ENCODE measurements at places on chromosomes 13 and 19.

- DNase-seq = peak; percentile 98
Measured at GRCh38 chr19:5719961-5720790, at the start of the genes CATSPERD and LONP1. Gene CATSPERD, plus strand, starts transcription at chr19:5720637. Its CDS starts 101 bp downstream, at chr19:5720738. Gene LONP1, minus strand, starts transcription at chr19:5720146. Its CDS starts 14 bp downstream, at chr19:5720132.

DNA sequence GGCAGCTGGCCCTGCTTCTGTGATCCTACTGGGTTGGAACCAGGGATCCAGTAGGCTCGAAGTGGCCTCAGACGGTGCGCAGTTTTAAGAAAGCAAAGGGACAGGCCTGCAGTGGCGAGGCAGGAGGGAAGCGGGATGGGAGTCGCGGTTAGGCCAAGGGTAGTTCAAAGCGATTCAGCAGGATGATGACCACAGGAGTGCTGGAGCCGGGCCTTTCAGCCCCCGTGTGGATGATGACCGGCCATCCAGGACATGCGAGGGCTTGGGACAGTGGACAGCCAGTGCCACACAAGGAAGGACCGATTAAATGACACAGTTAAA, 854 bp downstream of the RNASEH2B start:
- DNase-seq = no peak

- DNase-seq = no peak
Measured at GRCh38 chr13:49134305-49134704, 85.8 kb upstream of the MLNR start.

DNA sequence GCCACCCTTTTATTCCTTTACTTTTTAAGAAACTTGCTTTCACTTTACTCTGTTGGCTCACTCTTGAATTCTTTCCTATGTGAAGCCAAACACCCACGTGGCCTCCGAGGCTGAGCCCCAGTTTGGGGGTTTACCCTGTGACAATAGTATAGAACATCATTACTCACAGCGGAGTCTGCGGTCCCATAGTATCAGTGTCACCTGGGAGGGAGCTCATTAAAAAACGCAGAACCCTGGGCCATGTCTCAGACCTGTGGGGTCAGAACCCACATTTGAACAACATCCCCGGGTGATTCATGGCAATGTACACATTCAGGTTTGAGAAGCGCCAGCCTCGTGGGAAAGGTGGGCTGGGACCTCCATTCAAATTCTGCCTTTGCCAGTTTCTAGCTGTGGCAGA, 36.0 kb upstream of the UBL3 start:
- no peak for DNase-seq

DNA sequence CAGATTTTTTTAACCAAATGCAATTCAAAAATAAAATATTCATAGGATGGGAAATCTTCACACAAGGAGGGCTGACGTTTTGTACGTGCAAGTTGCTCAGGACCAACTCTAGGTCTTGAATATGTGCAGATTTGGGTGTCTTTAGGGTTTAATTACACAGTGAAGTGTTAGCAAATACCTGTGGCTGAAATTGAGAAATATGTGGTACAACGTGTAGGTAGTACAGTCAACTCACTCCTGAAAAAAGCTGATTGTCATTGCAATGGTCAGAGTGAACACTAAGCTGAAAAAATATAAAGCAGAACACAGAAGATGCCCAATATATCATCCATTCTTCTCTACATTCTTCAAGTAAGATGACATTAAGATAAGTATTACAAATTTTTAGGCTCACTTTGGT, 314.3 kb downstream of the SLITRK1 start:
- no peak for DNase-seq

- no peak for DNase-seq
Measured at GRCh38 chr19:30842926-30843325, 470.7 kb downstream of the ZNF536 start.

GRCh38 chr19:19179548-19180441, 9.7 kb upstream of the MEF2B start:
- DNase-seq = no peak

- no peak for DNase-seq
Measured at GRCh38 chr19:50419022-50419579, 363 bp downstream of the SPIB start.

DNA sequence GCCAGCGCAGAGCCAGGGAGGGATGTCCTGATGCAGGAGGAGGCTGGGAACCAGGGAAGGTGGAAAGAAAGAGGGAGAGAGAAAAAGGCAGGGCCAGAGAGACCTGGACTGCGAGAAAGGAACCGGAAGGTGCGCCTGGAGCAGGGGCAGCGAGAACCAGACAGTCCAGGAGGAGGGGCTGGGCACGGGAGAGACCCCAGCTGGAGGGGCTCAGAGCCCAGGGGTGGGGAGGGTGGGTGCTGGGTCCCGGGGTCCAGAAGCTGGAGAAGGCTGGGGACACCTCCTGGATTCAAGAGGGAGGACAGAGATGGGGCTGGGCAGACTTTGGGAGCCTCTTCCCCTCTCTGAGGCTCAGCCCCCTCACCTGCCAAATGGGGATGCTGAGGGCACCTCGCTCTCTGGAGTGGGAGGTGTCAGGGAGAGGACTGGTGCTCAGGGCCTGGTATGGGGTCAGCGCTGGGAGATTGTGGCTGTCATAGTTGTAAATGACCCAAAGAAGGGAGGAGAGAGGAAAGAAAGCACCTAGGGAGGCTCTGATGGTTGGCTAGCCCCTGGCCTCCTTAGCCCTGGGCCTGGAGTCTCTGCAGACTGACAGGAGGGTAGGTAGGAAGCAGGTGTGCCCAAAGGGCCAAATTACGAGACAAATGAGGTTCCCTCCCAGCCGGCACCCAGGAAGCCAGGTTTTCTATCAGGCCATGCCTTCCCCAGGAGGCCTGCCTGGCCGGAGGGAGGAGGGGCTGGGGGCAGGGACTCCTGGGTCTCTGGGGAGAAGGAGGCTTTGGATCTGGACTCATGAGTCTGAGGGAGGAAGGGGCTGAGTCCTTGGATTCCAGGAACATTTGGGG, 1.3 kb upstream of the SPACA6 start:
- no peak for DNase-seq

DNA sequence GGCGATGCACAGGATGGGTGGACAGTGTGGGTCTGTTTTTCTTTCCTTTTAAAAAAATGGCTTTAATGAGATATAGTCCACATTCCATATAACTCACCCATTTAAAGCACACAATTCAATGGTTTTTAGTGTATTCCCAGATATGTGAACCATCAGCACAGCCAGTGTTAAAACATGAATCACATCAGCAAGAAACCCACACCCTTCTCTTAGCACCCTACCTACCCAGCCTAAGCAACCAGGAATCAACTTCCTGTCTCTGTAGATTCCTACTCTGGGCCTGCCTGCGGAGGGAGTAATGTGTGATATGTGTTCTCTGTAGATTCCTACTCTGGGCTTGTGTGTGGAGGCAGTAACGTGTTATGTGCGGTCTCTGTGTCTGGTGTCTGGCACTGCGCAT, 11.9 kb downstream of the TMEM255B start:
- no peak for DNase-seq

GRCh38 chr13:35356572-35356971, 119.9 kb downstream of the MAB21L1 start:
- DNase-seq = no peak

- DNase-seq = no peak
Measured at GRCh38 chr19:3801412-3802096, 15.4 kb upstream of the MATK start.

- no peak for DNase-seq
Measured at GRCh38 chr13:94173312-94173854, 306.1 kb downstream of the DCT start.

GRCh38 chr13:98686270-98686669, 66.2 kb downstream of the SLC15A1 start:
- DNase-seq = no peak

DNA sequence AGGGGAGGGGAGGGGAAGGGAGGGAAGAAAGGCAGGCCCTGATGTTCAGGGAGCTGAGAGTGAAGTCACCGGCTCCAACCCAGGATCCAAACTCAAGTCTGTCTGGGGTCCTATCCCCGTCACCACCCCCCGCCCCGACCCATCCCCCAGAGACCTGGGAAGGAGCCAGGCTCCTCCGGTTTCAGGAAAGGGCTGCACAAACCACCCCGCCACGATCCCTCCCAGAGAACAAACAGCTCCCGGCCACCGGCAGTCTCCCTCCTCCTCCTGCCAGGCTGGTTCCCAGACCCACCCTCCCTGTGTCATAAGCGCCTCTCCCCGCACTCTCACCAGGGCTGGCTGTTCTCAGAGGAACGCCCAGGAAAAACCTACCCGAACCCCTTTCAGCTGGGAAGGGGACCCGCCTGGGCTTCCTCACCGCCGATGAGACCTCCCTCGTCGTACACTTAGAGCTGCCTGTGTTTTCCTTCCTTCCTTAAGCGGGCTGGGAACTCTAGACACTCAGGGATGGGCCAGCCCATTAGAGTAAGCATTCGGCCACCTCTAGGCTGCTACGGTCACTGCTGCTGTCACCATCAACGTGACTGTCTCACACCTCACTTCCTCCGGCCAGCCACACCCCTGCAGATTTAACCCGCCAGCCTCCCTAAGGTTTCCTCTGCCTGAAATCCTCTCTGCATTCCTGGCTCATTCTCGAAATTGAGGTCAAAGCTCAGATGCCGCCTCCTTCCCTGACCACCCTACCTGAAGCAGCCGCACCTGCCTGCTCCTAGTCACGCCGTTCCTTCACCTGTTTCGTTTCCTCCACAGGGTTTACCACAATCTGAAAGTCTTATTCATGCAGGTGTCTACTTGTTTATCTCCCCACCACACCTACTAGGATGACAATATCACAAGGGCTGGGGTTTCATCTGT, 6.3 kb upstream of the RDH13 start:
- no peak for DNase-seq

DNA sequence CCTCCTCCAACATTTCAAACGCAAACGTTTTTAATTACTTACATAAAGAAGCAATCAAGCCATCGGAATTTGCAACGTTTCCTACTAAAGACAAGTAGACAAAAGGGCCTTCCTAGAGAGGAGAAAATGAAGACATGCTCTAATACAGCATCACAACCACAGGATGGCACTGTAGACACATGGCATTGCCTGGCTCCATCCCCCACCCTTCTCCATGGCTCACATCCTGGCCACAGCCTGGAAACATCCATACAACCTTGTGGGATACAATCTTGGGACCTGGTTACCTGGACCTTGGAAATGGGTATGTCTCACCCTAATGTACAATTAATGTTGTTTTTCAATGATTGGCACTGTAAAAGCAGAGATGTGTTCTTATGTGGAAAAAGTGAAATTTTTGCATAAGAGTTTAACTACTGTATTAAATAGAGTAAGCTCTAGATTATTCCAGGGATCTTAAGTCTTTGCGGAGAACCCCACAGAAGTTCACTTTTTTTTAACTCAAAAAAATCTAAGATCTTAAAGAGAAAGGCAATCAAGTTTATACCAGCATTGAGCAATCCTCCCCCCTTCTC, 21.5 kb downstream of the EBPL start:
- no peak for DNase-seq

- DNase-seq = no peak
Measured at GRCh38 chr13:70380809-70381208, 272.6 kb upstream of the KLHL1 start.

- DNase-seq = no peak
Measured at GRCh38 chr13:79194272-79194671, 211.8 kb downstream of the RBM26 start.

GRCh38 chr13:106186366-106187030, 349.0 kb downstream of the EFNB2 start:
- DNase-seq = no peak

DNA sequence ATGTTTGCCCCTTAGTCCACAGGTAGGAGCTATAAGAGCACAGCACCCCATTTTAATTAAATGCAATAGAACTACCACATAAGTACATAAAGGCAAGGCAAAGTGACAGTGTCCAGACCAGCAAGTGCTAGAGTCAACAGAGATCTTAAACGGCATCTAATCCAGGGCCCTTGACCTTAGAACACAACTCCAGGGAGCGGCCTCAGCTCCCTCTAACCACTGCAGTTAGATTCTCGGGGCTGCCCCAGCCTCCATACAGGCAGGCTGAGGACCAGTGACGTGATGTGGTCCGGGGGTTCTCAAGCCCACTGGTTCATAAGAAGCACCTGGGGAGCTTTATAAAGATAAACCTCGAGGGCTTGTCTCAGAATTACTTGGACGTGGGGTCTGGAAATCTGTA, 10.0 kb upstream of the ATP12A start:
- DNase-seq = no peak

- DNase-seq = no peak
Measured at GRCh38 chr13:67096418-67096817, 133.7 kb downstream of the PCDH9 start.

GRCh38 chr19:6613711-6614110, 22.8 kb upstream of the CD70 start:
- DNase-seq = no peak

GRCh38 chr13:113413178-113413897, 40.0 kb downstream of the ADPRHL1 start:
- no peak for DNase-seq

DNA sequence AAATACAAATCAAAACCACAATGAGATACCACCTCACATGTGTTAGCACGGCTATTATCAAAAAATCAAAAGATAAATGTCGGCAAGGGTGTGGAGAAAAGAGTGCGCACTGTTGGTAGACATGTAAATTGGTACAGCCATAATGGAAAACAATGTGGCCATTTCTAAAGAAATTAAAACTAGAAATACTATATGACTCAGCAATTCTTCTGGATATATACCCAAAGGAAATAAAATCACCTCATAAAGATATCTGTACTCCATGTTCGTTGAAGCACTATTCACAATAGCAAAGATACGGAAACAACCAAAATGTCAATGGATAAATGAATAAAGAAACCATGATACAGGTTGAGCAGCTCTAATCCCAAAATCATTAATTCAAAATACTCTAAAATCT, 30.8 kb downstream of the VWA8 start:
- no peak for DNase-seq

- DNase-seq = no peak
Measured at GRCh38 chr13:46753137-46753536, 43.8 kb downstream of the ESD start.

DNA sequence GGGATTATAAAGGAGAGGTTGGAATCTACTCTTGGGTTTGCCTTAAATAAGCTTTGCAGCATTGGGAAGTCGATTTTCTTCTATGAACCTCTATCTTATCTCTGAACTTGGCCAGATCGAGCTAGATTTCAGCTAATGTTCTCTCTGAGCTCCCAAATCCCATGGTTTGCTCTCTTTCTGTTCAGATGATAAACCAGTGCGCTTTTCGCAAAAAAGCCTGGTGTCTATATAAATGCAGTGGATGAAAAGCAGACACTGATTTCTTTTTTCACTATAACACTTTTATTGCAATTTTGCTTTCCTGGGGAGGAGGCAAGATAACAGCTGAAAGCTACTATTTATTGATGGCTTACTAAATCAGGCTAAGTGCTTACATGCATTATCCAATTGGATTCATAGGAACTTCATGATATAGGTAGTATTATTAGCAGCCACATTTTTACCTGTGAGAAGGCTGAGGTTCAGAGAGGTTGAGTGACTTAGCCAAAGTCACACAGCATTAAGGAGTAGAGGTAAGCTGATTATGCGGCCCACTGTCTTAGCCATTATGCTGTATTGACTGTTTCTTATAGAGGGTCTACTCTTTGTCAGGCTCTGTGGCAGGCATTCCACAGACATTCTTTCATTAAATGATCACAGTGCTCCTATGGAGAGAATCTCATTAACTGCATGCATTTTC, 58.9 kb downstream of the RFC3 start:
- DNase-seq = no peak
